ENCODE measurements at places on chromosomes 16 and 17.

- DNase-seq = no peak
These were observed 116.6 kb downstream of the ZNF18 start for GRCh38 chr17:11880714-11881113.

DNA sequence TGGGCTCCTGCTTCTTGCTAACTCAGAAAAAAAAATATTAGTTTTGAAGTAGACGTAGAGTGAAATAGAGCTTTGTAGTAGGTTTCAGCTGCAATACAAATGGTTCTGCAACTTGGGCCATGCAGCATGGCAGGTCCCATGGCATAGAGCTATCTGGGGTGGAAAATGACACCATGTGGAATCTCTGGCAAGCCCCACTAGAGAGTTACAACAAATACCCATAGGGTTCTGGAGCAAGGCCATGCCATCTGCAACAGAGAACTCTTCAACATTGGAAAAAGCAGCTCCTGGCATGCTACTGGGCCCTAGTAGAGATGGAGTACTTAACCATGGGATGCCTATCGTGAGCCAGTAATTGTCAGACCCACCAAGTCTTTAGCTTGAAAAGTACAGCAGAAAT is 25.3 kb upstream of the RBBP6 start:
- DNase-seq = no peak

GRCh38 chr17:1999557-2000251 is 25.4 kb downstream of the RTN4RL1 start:
- DNase-seq = no peak

DNA sequence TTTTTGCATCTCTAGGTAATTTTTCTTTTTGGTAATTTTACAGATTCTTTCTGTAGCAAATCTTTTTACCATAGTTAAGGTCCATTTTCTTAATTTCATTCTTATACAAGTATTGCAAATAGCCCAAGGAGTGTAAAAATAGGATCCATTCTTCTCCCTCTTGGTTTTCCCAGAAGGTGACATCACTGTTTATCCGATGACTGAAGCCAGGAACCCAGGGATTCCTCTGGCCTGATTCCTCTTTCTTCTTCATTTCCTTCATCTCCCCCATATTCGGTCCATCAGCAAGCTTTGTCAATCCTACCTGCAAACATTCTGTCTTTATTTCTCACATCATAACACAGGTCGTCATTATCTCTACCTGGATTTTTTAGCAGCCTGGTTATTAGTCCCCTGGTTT is 5.3 kb downstream of the RBBP6 start:
- no peak for DNase-seq

- no peak for DNase-seq
These were observed 152.2 kb downstream of the NTN1 start for GRCh38 chr17:9173386-9173983.

GRCh38 chr17:83008186-83008510 is 71.3 kb upstream of the METRNL start:
- DNase-seq = no peak

Data from NCI-H2081 treated with DMSO at 0.1 percent for 48 hours (cell line).